HCT116 (cell line): ENCODE measurements at places on chromosomes 12 and 14. TPM values are rescaled to one million over a fixed set of nuclear protein-coding genes. Genes with fewer than 3 reads are reported as not detected.

RASSF9 gene
- total RNA-seq = not detected

KLRC2 gene
- 7.5 TPM for total RNA-seq

SPIC gene
- not detected for total RNA-seq

TAMALIN gene
- total RNA-seq = 1.1 TPM

IFNG-AS1 gene
- total RNA-seq = not detected

CD9 gene
- total RNA-seq = 182 TPM

GRCh38 chr14:87676814-87677437 lies 316.1 kb downstream of the GALC start:
- H3K36me3 ChIP-seq = no peaks in the 10 kb centered on the region
- H3K27me3 ChIP-seq = no peaks in the 10 kb centered on the region
- no peak overlapping the region for H3K4me3 ChIP-seq
- H3K27ac ChIP-seq = no peak overlapping the region

DNA sequence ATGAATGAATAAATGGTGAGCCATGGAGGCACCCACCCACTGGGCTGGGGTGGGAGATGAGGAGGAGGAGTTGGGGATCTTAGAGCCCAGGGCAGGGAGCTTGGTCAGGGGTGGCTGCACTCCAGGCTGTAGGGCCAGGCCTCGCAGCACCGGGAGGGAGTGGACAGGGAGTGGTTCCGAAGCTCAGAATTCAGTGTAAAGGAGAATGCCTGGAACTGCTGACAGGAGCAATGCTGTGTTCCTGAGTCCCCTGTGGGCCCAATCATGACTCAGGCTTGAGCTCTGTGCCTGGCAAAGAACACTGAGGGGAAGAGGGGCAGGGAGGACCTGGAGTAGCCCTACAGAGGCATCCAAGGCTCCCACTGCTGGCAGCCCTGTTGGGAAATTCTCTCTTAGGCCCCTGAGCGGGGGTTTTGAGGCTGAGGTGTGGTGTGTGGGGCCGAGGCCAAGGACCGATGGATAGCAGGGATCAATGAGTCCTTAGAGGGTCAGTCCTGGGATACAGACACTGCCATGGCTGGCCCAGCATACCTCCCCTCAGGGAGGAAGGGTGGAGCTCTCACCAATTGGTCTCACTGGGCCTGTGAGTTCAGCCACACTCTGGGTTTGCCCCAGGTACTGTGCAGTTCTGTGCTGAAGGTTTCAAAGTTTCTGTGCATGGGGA lies 9.5 kb upstream of the RABGGTA start:
- no peaks in the 10 kb centered on the region for H3K27me3 ChIP-seq
- DNase-seq = no peak
- no peaks in the 10 kb centered on the region for H3K4me1 ChIP-seq

DNA sequence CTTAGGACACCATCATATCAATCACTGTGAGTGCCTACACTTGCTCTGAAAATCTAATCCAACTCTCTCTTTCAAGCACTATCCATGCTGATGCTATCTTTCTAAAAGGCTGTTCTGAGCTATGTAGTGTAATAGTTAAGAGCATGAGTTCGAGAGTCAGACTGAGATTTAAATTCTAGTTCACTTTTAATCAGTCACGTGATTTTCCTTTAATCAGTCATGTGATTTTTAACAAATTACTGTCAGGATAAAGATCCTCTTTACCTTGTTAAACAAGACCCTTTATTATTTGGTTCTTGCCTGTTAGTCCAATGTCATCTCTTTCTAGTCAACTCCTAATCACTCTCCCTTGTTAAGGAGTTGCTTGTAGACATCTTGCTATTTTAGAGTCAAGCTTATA lies 653.0 kb downstream of the RPL10L start:
- no peak for DNase-seq
- no peak overlapping the region for H3K4me3 ChIP-seq
- H3K27ac ChIP-seq = no peak overlapping the region

GRCh38 chr12:16542586-16542985 lies 63.4 kb downstream of the LMO3 start:
- DNase-seq = no peak
- no peak overlapping the region for H3K4me3 ChIP-seq
- no peak overlapping the region for H3K27ac ChIP-seq
- no peaks in the 10 kb centered on the region for H3K27me3 ChIP-seq
- H3K4me1 ChIP-seq = no peaks in the 10 kb centered on the region

- peak; percentile 44 for DNase-seq
- H3K4me1 ChIP-seq = no peaks in the 10 kb centered on the region
- H3K4me3 ChIP-seq = no peak overlapping the region
- H3K36me3 ChIP-seq = no peaks in the 10 kb centered on the region
- H3K27ac ChIP-seq = no peak overlapping the region
Measured at GRCh38 chr12:62438098-62438692, 28.4 kb upstream of the MON2 start.

GRCh38 chr14:79605849-79606248 lies 605.5 kb downstream of the DIO2 start:
- no peak overlapping the region for H3K4me3 ChIP-seq
- no peaks in the 10 kb centered on the region for H3K36me3 ChIP-seq
- H3K4me1 ChIP-seq = no peaks in the 10 kb centered on the region
- no peak overlapping the region for H3K27ac ChIP-seq

DNA sequence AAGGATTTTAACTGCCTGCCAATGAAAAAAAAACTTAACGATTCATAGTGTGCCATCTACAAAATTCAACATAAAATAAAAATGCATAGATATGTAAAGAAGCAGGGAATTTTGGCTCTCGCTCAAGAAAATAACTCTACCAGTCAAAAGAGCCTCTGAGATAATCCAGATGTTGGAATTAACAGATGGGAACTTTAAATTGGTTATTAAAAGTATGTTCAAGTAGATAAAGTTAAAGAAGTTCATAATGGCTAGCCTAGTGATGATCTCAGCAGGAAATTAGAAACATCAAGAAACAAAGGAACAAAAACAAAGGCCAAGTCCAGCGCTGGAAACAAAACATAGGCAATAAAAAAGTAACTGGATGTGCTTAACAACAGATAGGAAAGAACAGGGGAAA lies 23.1 kb downstream of the PIK3C2G start:
- H3K4me3 ChIP-seq = no peak overlapping the region
- no peak overlapping the region for H3K27ac ChIP-seq
- no peaks in the 10 kb centered on the region for H3K4me1 ChIP-seq
- no peaks in the 10 kb centered on the region for H3K36me3 ChIP-seq

GRCh38 chr14:92277031-92277430 lies 45.9 kb upstream of the SLC24A4 start:
- no peaks in the 10 kb centered on the region for H3K4me1 ChIP-seq
- peaks cover 11% of the 10 kb centered on the region for H3K27me3 ChIP-seq
- DNase-seq = no peak
- H3K4me3 ChIP-seq = no peak overlapping the region
- H3K36me3 ChIP-seq = no peaks in the 10 kb centered on the region
- H3K27ac ChIP-seq = no peak overlapping the region
